Fibroblast of mammary gland (primary cell): ENCODE measurements at places on chromosomes 3 and 15.

DNA sequence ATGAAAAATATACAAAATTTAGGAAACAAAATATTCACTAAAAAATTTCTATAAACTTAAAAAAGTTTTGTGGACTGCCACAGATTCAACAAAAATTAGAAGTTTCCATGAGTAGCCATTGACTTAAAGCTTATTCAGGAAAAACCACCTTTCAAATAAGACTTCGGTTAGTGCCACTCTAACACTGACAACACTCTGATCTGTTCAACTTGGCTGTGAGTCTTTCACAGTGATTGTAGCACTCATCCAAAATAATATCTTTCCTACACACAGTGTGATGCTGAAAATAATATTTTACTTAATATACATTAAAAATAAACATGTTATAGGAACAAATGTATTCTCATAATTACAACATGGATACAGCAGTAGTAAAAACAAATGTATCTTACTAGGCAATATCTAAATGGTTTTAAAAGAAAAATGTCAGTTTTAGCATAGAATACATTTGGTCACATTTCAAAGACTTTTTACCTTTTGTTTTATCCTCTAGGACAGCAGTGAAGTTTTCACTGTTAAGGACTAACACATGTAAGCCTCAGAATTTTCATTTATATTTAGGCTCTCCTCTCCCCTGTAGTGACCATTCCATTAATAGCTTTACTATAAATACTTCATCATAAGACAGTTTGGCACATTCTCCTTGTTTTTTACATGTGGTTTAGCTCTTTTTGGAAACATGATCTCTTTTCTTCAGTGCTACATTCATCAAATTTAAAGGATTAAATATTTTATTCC, at the start of gene ASB14:
TSS of gene ASB14 (minus strand) at position 527 of the 738 bp plus-strand sequence. CDS start 652 bp downstream, outside the sequence.
- no peak for DNase-seq

DNA sequence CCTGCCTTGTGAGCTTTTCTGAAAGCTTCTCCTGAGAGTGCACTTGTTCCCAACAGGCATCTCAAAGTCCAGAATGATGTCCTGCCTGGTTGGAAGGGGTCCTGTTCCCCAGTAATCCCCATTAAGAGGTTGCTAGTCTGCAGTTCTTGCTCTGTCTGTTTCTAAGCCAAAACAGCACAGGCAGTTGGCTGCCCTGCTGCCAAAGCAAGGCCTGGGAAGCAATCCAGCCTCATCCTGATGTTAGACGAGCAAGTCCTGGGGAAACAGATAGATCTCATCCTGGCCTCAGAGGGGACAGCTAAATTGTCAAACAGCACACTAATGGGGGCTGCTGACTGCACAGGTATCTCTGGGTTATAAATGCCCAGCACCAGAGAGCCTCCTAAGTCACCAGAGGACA, 198.0 kb downstream of the EPHB1 start:
- no peak for DNase-seq

GRCh38 chr3:182896553-182896952, 83.8 kb downstream of the DCUN1D1 start:
- no peak for DNase-seq

DNA sequence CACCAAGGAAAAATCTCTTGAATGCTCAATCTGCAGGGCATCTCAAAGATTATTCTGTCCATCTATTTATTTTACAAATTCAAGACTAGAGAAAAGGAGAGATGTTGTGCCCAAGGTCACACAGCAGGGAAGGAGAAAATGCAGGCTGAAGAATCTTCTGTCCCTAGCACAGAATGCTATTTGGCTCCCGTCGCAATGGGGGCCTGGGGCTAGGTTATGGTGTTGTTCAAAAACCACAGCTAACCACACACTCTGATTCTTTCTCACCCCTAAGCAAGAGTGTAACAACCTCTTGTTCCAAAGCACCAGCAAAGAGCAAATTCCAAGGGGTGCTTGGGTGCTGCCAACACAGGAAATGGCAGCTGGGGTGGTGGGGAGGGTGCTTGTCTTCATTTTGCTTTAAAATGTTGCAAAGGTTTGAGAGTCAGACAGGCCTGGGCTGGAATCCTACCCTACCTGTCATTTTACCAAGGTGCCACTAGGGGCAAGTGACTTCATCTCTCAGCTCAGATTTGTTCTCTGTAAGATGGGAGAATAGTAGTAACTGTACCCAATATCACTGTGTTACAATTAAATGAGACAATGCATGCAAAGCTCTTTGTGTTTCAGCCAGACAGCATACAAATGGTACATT, 112.5 kb downstream of the ADAMTS9 start:
- peak; percentile 38 for DNase-seq

- DNase-seq = peak; percentile 65
Measured at GRCh38 chr3:22269831-22270230, 518.8 kb upstream of the ZNF385D start.

GRCh38 chr3:196502775-196503195, 783 bp downstream of the RNF168 start:
- peak; percentile 94 for DNase-seq

- DNase-seq = no peak
Measured at GRCh38 chr15:80081390-80081789, 21.9 kb downstream of the ZFAND6 start.

GRCh38 chr3:18372786-18373405, 52.2 kb downstream of the SATB1 start:
- DNase-seq = no peak

DNA sequence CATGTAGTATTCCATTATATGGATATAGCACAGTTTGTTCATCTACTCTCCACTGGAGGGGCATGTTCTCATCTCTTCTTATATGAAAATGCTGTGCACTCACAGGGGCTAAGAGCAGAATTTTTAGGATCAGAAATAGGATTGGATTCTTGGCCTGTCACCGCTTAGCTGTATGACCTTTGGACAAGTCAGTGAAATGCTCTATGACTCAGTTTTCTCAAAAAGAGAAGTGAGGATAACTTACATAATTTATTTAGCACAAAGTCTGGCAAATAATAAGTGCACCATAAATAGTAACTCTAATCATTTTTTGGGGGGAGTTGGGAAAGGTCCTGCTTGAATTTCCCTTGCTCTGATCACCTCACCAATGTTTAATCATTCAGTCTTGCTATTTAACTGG, 103.7 kb upstream of the LRIG1 start:
- DNase-seq = no peak

- DNase-seq = peak; percentile 68
Measured at GRCh38 chr3:143171141-143171980, 51.8 kb downstream of the CHST2 start.

DNA sequence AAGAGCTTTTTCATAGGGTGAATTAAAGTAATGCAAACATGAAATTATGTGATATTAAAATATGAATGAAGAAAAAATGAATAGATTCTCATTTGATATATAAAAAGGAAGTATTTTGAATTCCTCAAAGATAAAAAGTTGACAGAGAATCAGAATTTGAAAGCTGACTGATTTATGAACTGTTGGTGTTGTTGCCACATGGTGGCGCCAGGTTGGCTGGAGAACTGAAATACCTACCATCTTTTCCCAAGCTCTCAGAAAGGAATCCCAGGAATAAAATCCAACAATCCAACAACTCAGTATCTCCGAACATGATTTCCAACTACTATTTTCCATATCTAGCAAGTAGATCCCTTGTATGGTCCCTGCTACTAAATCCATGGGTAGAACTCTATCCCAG, 3.1 kb downstream of the MYRIP start:
- no peak for DNase-seq

DNA sequence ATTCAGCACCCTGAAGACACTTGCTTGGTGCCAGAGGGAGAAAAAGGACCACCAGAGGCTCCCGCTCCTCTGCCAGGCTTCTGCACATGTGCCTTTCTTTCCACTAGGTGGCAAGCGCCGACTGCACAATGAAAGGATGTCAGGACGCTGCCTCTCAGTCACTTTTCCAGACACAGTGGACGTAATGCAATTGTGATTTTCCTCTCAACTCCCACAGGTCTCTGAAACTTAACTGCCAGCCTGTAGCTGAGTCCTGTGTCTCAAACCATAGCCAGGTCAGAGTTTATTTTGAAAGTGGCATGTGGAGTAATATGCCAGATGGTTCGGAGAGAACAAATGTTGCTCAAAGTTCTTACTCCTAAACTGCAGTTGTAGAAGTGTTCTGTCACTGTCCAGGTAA, 162.9 kb downstream of the ITPR1 start:
- DNase-seq = peak; percentile 76

DNA sequence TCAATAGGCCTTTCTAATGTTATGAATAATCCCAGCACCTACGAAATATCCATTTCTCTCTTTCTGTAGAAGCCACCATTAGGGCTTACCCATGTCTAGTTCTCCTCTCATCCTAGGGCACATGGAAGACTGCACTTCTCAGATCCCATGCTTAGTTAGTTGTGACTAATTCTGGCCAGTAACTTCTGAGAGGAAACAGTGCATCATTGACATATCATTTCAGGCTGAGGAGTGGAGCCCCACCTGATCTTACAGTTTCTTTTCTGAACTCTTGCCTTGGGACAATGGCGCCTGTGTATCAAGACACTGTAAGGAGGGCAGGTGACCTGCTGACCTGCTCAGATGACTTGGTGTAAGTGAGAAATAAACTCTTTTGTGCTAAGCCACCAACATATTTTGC, 39.4 kb upstream of the TBL1XR1 start:
- DNase-seq = peak; percentile 44

GRCh38 chr3:124770336-124771082, 40.3 kb downstream of the UMPS start:
- no peak for DNase-seq

DNA sequence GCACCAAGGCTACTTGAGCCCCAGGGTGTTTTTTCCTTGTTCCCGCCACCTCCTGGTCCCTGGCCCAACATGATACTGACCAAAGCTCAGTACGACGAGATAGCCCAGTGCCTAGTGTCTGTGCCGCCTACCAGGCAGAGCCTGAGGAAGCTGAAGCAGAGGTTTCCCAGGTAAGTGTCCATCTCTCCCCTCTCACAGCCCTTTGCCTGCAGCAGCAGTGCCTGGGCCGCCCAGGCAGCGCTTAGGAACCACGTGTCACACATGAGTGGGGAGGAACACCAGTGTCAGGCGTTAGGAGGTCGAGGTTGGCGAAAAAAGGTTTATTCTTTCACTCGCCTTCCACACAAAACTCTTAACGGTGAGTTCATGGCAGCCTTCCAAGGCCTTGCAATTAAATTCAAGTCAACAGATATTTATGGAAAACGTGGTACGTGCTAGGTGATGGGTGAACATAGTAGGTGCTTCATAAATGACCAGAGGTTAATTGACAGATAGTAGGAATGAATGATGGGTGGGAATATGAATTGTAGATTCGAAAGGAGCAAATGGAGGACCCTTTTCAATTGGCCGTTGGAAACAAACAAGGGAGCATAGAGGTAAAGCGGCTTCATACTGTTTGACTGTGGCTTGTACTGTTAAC, 486 bp downstream of the CDIN1 start:
- peak; percentile 40 for DNase-seq

- DNase-seq = no peak
Measured at GRCh38 chr15:33200444-33200843, 5.9 kb upstream of the FMN1 start.

GRCh38 chr3:121698901-121699300, 38.2 kb upstream of the HCLS1 start:
- DNase-seq = no peak

DNA sequence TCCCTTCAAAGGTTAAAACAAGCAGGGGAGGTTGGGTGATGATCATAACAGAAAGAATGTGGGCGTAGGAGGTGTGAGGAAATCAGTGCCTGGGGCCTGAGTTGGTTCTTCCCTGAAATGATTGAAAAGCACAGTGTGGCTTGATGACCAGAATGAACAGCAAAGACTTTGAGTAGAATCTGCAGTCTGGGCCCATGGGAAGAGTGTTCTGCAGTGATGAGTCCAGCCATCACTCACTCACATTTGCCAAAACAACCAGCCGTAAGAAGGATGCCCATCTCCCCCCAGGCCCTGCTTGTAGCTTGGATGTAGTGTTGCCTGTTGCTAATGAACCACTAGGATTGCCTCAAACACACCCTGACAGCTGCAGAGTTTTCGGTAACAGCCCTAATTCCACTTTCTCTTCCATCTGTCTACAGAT, 67.9 kb downstream of the VGLL3 start:
- peak; percentile 92 for DNase-seq

DNA sequence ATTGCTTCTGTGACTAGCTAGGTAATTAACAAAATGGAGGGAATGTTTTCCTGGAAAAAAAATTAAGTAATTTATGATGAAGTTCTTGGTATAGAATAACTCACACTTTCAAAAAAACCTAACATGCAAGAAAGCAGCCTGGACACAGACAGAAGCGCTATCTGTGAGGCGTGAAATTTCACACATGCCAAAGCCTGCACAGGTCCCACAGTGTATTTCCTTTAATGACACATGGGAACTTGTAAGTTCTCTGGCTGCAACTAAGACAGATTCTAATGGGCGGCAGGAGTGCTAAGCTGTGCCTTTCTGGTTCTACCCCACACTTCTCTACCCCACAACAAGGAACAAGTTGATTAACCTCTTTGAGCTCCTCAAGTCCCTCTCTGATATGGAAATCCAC, 84.9 kb upstream of the NEO1 start:
- DNase-seq = no peak

DNA sequence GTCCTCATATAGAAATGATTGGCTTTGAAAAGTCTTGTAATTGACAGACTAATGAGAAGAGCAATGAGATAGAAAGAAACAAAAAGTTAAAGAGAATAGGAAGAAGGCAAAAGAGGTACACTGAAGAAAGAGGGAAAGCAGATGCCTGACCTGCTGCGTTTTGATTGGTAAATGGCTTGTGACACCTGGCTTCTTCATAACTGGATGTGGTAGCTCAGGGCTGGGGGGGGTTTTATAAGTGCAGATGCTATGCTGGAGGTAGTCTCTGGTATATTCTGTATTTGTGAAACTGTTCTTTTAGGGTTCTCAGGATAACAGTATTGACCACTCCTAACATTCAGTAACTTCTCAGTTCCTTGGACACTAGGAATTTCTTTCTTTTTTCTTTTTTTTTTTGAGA, 1.4 kb downstream of the STARD9 start:
- DNase-seq = no peak

DNA sequence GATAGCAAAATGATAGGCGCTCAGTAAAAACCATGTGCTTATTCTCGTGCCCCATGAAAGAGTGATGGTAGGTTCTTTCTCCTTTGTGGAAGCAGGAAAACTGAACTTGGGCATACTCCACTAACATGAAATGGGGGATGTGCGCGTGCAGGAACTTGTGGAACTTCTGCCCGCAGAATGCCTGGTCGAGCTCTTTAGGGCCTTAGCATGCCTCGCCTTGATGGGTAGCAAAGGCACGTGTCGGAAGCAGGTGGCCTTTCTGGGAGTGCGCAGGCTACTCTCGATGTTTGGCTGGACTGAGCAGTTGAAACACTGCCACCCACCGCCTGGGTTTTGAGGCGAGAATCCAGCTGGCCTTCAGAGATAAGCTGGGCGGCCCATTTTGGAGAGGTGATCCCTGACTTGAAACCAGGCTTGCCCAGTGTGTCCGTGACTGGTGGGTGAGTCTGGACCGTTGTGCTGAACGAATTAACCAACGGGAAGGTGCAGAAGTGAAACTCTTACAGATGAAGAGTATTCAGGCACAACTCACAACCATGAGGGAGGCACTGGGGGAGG, 842 bp downstream of the PCCB start:
- DNase-seq = peak; percentile 63

GRCh38 chr3:25120665-25121064, 307.4 kb upstream of the RARB start:
- no peak for DNase-seq
